GOT3 (cell line): ENCODE measurements at places on chromosomes 1 and 21.

GRCh38 chr1:17012775-17013490 lies 1.2 kb upstream of the ATP13A2 start:
- DNase-seq: no peak

DNA sequence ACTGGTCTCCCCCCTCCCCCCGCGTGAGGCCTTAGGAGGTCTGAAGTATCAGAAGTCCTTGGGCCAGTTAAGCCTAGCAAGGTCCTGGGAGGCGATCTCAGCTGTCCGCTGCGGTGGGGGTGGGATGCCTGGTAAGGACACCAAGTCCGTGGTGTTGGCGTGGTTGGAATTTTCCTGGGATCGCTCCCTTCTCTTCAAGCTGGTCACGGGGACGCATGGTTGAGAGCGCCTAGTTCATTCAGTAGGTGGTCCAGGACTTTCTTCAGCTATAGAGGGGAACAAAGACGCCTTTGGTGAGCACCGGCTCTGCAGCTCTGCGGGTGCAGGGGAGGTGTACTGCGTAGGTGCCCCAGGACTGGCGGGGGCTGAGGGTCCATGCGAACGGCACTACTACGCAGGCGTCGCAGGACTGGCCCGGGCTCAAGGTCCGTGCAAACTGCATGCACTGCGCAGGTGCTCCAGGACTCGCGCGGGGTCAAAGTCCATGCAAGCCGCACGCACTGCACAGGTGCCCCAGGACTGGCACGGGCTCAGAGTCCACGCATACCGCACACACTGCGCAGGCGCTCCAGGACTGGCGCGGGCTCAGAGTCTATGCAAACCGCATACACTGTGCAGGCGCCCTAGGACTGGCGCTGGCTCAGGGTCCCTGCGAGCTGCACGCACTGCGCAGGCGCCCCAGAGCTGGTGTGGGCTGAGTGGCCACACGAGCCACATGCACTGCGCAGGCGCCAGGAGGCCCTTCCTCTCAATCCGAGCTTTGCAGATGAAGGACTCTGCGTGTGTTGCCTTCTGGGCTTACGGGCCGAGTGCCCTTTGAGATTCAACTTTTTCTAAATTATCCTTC lies 36.6 kb upstream of the HMGN1 start:
- DNase-seq: no peak

DNA sequence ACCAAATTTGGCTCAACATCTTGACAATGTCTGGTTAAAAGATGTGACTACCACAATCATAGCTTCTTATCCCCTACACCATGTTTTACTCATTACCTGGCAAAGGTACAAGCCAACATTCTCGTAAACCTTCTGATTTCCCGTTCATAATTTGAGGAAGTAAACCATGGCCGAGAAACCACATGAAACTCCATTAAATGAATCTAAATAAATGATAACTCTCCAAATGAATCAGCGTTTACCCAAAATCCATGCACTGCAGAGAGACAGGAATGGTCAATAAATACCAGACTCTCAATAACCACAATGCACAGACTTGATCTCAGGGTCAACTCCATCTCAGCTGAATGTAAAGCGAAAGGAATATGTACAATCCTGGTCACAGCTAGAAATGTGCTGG lies 125.2 kb downstream of the TYW3 start:
- no peak for DNase-seq

DNA sequence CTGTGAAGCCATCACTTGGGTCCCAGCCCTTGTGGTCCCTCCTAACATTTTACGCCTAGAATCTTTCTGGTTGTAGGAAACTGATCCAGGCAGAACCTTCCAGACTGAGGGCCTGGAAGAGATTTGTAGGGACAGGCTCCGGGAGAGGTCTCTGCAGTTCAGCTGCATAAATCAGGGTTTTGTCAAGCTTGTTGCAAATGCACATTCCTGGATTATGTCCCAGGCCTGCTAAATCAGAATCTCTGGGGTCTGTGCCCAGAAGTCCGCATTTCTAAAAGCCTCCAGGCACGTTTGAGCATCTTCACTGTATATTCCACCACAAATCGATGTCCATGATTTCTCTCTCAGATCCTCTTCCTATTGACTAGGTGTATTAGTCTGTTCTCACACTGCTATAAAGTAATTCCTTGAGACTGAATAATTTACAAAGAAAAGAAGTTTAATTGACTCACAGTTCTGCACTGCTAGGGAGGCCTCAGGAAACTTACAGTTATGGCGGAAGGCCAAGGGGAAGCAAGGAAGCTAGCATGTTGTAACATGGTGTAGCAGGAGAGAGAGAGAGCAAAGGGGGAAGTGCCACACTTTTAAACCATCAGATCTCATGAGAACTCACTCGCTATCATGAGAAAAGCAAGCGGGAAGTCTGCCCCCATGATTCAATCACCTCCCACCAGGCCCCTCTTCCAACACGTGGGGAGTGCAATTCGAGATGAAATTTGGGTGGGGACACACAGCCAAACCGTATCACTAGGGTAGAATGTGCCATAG lies 1.2 kb upstream of the FHAD1 start:
- DNase-seq: no peak

DNA sequence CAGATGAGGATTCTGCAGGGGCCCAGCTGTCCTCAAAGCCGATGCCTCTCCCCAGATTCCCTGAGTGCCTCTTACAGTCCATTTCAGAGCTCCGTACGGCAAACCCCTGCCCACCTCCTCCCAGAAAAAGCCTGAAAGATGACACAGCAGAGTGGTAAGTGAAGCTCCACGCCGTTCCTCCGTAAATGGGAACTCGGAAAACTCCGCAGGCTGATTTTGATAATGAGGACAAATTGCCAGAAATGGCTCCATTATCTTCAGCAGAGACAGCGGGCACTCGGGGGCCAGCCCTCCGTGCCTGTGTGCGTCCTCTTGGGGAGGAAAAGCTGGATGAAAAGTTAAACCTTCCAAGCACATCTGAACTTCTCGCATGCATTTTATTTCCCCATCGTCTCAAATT lies 81.1 kb downstream of the NPHP4 start:
- no peak for DNase-seq

- no peak for DNase-seq
Measured at GRCh38 chr1:76862447-76862846, 4.8 kb upstream of the ST6GALNAC5 start.

DNA sequence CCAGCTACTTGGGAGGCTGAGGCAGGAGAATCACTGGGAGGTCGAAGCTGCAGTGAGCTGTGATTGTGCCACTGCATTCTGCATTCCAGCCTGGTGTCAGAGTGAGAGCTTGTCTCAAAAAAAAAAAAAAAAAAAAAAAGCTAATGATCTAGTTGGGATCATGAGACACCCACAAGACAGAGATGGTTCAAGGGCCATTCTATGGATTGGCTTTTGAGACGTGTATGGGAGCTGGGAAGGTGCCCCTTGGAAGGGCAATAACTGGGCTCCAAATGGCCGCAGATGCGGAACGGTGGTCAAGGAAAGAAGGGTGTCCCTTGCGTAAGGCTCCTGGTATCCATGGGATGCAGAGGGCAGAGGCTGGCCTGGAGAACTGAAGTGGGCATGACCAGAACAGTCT lies 6.8 kb upstream of the ADAM15 start:
- DNase-seq: no peak

GRCh38 chr1:29162476-29163138 lies 19.1 kb downstream of the SRSF4 start:
- DNase-seq: no peak

GRCh38 chr21:15293240-15293639 lies 228.4 kb upstream of the NRIP1 start:
- DNase-seq: no peak

DNA sequence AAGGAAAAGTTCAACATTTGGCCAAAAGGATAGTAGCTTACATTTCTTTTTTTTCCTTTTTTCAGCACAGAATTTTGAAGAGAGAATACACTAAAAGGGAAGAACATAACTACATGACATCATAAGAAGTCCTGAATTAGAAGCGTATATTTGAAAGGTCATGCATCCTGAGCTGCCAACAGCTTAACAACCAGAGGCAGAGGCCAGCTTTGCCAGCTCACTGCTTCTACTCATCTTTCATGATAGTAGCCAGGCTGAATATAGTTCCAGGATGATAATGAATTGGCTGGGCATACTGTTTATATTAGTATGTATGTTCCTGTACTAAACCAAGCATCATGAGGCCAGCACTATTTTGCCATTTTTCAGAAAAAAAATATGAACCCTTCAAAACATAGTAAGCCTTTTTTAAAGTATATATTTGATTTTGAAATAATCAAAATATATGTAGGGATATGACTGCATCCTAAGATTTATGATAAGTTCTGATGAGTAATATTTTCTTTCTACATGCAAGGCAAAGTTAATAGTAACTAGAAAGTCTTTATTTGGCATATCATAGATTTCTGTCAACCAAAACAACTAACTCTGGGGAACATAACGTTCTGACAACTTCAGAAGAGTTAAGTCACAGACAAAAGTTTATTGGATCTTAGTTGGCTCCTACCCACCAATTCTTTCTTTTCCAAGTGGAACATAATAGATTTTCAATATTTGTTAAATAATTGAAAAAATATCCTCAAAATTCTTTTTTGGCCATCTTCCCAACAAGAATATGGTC lies 123.2 kb downstream of the DPYD start:
- DNase-seq: no peak

DNA sequence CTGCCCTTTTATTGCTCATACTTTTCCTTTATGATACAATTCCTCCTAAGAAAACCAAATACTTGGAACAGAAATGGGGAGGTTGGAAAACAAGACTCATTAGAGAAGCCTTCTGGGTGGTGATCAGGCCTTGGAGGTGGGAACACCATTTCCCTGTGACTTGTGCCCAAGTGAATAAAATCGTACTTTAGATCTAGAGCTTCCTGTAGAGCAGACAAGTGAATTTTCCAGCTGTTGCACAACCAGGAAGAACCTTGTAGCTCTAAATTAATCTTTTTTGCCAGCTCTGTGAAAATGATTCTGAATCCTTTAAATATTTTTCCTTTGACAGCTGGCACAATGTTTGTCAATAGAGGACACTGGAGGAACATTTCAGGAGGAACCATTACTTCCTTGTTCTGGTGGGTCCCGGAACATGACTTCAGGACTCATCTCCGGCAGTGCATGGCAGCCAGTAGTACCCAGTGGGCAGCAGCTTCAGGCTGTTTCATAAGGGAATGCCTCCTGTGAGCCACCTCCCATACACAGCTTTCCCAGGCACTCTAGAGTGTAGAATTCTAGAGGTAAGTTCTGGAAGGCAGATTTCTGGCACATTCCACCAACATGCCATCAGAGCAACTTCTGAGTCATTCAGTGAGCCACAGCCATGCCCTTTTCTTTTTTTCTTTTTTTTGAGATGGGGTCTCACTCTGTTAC lies 5.5 kb upstream of the SNAPIN start:
- DNase-seq: no peak

DNA sequence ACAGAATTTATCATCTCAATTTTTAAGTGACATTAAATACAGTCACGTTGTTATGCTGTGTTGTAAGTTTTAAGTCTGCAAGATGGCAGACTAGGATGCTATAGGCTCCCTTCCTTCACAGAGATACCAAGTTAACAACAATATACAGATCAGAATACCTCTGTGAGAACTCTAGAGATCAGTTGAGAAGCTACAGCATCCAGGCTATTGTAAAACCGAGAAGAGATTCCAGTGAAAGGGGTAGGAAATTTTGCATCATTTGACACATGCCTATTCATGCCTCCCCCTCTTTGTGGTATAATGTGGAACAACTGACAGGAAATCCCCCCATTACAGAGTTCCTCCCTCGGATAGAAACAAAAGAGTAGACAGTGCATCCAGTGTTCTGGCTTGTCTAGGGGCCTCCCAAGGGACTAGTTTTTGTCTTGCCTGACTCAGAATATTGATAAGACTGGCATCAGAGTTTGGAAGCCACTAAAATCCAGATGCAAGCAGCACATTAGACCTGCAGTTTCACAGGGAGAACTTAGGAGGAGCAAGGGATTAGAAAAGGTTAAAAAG lies 80.6 kb downstream of the LBR start:
- no peak for DNase-seq

- DNase-seq: no peak
Measured at GRCh38 chr1:167916766-167917511, 3.0 kb upstream of the ADCY10 start.

- DNase-seq: no peak
Measured at GRCh38 chr1:69305621-69306020, 262.1 kb upstream of the LRRC7 start.
